ENCODE measurements at places on chromosomes 1 and 21.

DNA sequence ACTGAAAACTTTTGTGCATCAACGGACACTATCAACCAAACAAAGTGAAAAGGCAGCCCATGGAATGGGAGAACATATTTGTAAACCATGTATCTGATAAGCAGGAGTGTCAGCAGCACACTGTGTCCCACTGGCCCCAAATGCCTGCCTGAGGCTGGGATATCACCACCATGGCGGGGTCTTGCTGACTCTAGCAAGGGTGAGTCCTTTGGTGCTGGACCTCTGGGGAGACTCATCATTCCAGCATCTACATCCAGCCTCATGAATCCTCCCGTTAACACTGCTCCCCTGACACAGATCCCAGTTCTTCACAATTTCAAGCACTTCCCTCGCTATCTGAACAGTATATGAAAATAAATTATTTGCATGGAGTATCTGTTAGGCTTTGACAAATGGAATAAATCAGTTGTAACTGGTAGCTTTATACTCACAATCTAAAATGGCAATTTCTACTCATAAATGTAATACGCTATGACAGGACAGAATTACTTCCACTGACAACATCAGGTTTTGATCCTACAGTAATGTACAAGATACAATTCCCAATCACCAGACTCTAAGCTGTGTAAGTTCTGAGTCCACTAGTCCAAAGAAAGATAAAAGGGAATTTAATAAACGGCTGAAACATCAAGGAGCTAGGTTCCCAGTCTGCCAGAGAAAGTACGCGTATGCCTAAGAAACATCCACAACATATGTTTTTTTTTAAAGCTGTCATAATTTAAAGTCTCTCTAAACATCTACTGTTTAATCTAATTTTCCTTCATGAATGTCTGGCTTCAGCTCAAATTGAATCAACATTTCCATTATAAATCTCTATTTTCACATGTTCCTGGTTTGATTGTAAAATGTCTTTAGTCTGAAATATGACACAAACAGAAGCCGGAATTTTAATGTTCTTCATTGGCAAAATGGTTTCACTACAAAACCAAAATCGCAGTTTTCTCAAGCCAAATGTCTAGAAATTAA, 95.1 kb downstream of the SIPA1L2 start:
- no peak for DNase-seq

DNA sequence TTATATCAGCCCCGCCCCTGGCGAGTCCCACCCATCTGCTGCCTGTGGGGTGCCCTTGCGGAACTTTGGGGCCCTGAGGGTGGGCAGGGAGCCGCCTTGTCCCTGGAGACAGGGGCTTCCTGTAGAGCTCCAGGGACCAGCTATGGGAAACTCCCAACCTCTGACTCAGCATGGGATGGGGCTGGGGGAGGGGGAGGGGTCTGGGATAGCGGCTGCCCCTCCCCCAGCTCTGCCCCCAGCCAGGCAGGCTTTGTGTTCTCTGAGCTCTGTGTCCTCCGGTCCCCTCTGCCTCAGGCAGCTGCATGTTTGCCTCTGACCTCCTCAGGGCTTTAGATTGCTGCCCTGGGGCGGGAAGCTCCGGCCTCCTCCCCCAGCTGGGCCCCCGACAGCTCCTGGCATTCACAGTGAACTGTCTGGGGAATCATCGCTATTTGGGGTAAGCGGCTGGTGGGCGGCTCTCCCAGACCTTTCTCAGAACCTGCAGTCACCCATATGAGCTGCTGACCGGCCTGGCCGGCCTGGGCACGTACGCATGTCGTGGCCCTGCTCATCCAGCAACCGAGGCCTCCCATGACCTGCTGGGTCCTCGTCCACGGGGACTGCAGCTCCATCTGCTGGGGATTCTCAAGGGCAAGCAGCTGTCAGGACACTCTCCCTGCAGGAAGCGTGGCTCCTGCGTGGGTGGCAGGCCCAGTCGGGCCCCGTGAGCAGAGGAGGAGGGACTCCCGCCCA, 17.1 kb downstream of the ARHGEF16 start:
- no peak for DNase-seq

- DNase-seq = no peak
These were observed 79.9 kb downstream of the FHAD1 start for GRCh38 chr1:15326691-15327588.

- DNase-seq = no peak
These were observed 19.9 kb upstream of the KCNJ6 start for GRCh38 chr21:37936010-37936785.

- no peak for DNase-seq
These were observed 108.2 kb downstream of the CLEC20A start for GRCh38 chr1:178388418-178389145.

DNA sequence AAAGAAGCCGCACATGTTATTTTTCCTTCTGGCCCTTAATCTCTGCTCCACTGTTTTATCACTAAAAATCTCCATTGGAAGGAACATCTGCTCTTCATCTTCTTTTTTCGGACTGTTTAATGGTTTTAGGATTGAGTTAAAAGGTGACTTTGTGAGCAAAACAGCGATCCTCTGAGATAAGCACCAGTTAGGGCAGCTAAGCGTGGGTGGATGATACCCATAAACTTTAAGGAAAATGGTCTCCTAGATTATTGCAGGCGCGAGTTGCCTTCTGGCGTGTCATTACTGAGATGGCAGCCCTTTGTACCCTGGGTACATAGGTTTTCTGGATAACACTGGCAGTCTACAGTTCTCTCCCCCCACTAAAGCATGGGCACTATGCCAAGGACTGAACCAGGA, 44.0 kb upstream of the HMGB4 start:
- no peak for DNase-seq

DNA sequence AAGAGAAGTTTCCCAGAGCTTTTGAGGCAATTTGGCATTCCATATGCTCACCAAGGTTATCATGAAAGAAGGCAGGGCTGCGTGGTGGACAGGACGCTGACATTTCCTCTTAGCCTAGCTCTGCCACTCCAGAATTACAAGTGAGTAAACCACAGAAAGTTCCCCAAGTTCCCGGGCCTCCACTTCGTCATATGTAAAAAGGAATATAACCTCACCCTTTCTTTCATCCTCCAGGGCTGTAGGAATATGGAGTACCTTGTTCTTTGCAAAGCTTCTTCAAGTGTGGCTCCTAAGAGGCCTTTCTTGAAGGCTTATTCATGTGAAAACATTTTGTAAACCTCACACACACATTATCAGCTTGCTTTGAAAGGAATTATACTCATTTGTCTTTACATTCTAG, 210.2 kb downstream of the GREM2 start:
- DNase-seq = no peak

DNA sequence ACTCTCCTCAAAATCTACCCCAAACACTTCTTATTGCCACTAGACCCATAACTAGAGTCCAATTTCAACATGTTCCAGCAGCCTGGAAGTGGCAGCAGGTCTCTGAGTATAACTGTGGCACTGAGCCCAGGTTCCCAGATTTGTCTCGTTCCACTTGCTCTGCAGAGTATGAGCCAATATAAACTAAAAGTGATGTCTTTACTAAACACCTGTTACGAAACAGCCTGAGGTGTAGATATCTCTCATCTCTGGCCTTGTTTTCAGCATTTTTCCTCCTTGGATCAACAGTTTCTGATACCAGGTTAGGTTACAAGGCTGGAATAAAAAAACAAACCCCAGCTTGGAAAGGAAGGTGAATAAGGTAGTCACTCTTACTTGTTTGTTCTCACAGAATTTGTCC, 25.2 kb upstream of the PRDX6 start:
- DNase-seq = no peak

DNA sequence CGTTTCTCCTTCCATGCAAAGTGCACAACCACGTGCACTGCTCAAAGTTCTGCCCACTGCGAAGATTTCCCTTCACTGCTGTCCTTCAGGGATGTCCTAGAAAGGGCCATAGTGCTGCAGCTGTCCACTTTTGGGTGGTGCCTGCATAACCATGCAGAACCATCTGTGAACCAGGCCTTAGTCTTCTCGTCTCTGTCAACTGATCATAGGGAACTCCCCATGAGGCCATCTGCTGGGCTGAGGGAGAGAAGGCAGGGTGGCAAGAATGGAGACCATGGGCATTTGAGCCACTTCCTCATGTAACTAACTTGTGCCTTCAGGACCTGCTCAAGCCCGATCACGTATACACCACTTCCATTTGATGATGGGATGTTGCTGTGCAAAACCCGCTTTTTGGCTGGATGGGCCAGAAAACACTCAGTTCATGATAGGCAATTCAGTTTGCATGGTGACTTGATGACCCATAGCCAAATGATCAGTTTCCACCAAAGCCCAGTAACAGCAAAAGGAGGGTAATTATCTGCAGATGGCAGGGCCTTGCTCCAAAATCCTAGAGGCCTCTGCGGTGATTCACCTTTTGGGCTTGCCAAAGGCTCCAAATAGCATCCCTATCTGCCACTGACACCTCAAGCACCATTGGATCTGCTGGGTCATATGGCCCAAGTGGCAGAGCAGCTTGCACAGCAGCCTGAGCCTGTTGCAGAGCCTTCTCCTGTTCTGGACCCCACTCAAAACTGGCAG, 9.5 kb downstream of the ST6GALNAC5 start:
- no peak for DNase-seq
